Urothelium cell line (cell line): ENCODE measurements at places on chromosomes 7 and 10.

GRCh38 chr10:79336276-79336675 lies 11.0 kb upstream of the PPIF start:
- no peak for DNase-seq

DNA sequence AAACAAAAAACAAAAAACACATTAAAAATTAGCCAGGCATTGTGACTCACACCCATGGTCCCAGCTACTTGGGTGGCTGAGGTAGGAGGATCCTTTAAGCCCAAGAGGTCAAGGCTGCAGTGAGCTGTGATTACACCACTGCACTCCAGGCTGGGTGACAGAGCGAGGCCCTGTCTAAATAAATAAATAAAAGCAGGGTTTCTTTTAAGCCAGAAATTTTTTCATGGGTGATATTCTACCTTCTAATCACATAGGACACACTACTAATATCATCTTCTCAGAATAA lies 14.2 kb upstream of the SVIL start:
- DNase-seq: no peak

DNA sequence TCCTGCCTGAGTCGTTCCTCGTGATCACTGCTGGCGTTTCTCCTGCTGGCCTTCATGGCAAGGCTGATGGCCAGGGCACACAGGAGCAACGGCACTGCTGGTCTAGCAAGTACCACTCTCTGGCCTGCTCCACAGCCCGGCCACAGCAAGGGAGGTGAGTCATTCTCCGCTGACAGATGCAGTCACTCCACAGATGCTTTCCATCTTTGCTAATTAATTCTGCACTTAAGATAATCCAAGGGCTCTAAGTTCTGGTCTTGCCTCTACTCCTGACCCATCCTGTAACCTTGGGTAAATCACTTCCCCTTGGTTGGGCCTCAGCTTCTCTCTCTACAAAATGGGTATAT lies 244.4 kb downstream of the RPS24 start:
- no peak for DNase-seq

DNA sequence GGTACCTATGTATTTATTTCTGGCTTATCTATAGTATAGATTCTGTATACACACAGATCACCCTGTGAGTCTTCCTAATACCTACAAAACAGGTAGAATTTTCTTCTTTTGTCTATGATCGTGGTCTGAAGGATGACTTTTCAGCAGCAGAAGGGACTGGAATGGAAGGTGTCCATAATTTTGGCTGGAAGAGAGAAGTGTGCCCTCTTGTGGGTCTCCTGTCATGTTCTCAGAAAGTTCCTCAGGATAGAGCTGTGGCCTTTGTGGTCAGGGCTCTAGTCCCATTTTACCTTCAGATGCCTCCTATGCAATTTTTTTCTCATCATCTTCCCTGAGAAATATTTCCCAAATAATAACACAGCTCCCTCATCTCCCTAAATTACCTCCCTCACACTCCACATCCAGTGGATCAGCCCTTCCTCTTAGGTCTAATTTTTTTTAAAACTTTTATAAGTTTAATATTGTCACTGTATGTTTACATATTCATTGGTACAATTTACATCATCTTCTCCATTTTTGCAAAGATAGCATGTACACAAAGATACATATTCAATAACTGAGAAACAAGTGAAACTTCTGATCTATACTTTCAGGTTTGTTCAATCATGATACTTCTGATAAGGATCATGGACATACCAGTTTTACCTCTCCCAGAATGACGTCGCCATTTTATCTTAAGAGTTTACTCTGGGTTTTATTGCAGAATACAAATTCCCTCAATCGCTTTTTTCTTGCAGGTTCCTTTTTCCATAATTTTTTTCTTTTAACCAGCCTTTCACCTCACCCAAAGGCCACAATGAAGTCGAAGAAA lies 112.7 kb downstream of the REEP3 start:
- DNase-seq: peak; percentile 59

DNA sequence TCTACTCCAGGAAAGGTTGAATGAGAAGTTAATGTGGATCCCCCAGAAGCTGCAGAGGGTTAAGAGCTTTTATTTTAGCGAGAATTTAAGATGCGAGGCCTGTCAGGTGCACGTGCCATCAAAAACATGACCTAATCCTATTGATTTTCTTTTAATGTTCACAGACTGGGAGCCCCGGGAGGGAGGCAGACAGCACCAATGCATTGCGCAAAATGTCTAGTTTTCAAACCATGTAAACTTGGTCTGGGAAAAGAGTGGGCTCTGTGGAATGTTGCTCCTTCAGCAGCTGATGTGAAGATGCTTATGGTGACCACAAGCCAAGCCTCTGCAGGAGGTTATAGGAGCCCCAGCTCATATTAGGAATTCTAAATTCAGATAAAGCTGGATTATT lies 172.0 kb upstream of the ITGB1 start:
- peak; percentile 45 for DNase-seq

GRCh38 chr10:10584161-10584560 lies 433.5 kb upstream of the CELF2 start:
- no peak for DNase-seq

- DNase-seq: no peak
Observed at GRCh38 chr10:113980408-113981087, 63.1 kb upstream of the ADRB1 start.

DNA sequence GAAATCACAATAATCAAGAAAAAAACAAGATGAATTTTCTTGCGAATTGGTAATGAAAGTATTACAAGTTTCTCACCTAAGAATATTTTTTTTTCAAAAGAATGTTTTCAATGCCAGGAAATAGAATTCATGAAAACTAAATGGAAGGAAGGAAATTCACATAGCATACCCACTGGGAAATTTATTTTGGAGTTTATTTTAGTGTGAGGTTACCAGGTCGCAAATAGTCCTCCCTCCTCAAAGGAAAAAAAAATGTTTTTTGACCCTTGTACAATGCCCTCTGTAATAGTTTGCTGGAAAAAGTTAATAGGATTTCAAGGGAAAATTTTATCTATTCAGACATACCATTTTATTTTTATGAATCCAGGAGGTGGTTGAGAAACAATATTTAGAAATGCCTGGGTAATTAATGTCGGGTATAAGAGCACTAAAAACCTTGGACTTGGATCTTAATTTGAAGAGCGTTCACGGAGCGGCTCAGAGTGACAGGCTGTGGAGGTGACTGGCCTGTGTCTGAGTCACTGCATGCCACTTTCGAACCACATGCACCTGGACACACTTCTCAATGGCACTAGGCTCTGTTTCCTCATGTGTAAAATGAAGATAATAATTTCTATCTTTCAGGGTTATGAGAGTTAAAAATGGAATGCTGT lies 28.2 kb downstream of the CUBN start:
- DNase-seq: no peak

- DNase-seq: no peak
Observed at GRCh38 chr10:110843031-110843430, 28.7 kb upstream of the PDCD4 start.

DNA sequence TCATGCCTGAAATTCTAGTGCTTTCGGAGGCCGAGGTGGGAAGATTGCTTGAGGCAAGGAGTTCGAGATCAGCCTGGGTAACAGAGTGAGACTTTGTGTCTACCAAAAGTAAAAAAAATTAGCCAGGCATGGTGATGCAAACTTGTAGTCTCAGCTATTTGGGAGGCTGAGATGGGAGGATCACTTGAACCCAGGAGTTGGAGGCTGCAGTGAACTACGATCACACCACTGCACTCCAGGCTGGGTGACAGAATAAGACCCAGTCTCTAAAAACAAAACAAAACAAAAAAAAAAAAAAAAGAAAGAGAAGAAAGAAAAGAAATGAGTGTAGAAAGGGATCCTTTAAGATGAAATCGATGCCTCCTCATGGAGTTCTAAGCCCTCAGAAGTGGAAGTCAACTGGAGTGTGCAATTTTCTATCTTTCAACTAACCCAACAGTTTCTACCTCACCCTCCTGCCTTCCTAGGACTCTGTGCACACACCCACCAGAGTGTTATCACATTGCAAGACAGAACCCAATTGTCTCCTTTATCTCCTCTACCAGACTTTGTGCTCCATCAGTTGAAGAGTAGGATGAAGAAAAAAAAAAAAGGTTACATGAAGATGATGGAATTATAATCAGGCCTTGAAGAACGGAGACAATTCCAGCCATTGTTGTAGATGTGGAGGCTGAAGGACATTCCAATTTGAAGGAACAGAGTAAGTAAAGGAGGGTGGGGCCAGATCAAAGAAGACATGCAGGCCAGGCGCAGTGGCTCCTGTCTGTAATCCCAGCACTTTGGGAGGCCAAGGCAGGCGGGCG lies 26.9 kb downstream of the NYAP1 start:
- no peak for DNase-seq

GRCh38 chr7:150939052-150939451 lies 39.1 kb downstream of the KCNH2 start:
- no peak for DNase-seq

GRCh38 chr10:21048068-21048467 lies 151.0 kb upstream of the NEBL start:
- DNase-seq: peak; percentile 40

DNA sequence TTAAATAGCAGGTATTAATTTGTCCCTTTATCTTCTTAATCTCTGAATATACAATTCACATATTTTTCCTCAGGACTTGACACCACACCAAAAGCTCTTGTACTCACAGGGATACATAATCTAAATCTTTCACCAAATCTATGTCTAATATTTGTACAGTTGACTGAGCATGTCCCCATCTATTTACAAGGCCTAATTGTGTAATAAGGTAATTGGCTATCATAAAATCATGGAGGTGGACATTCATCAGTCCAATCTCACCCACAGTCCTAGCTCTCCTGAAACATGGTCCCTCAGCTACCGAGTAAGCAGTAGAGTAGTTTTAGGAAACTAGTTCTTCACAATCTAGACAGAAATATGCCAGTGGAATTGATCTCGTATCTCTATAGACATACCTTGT lies 30.3 kb upstream of the EGFR start:
- DNase-seq: no peak

DNA sequence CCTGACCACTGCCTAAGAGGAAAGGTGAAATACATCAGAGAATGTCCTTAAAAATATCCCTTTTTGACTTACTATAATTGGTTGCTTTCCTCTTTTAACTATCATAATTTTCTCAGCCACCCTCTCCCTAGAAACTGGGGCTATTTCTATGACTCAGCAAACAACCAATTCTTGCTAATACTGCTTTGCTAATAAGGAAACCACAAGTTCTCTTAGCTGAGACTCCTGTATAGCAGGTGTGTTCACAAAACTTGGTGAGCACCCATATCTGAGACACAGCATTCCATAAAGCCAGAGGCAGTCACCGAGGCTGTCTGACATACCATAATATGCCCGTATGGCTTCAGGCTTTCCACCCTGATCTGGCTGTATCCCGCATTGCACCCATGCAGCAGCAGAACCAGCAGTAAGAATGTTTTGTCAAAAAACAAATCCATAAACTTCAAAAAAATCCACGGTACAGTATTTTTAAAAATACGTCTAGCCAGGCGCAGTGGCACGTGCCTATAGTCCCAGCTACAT lies 191.7 kb upstream of the C7orf33 start:
- DNase-seq: peak; percentile 1

DNA sequence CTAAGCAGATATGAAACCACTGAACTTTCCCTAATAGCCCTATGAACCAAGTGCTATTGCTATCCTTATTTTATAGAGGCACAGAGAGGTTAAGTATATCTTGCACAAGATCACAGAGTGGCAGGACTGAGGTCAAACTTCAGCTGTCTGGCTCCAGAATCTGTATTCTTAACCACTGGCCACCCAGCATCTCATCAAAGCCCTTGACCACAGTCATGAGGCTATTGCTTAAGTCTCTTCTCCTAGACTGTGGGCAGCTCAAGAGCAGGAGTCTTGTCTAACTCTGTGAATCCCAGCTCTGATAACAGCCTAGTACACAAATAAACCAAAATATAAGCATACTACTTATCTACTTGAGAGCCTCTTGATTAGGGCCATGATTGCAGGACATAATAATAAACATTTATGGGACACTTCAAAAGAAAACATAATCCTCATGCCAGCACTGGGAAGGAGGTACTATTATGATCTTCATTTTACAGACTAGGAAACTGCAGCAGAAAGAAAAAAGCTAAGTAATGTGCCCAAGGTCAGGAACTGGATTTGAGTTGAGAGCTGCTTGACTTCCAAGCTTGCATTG lies 22.4 kb upstream of the SMC3 start:
- DNase-seq: no peak

DNA sequence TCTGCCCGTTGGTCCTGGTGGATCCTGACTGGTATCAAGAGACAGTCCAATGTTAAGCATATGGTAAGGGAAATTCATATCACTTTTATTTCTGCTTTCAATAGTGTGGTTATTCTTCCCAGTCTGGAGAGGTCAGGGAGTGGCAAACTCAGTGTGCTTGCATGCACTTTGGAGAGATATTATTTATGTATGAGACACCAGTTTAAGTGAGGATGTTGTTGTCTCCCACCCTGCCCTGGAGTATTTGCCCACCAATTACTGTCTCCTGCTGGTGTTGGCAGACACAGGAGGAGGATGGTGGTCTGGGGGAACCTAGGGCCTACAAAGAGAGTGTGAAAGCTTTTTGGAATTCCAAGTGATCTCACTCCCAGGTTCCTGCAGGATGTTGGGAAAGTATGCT lies 59.7 kb downstream of the OR13A1 start:
- DNase-seq: no peak

- no peak for DNase-seq
Observed at GRCh38 chr10:80154626-80154977, 22.1 kb downstream of the PLAC9 start.

GRCh38 chr7:8151161-8151725 lies 110.7 kb downstream of the ICA1 start:
- no peak for DNase-seq

GRCh38 chr10:68826764-68827591 lies at the start of gene STOX1:
Gene STOX1, plus strand, starts transcription at chr10:68827531. Its CDS starts 93 bp downstream, at chr10:68827624.
- peak; percentile 93 for DNase-seq

DNA sequence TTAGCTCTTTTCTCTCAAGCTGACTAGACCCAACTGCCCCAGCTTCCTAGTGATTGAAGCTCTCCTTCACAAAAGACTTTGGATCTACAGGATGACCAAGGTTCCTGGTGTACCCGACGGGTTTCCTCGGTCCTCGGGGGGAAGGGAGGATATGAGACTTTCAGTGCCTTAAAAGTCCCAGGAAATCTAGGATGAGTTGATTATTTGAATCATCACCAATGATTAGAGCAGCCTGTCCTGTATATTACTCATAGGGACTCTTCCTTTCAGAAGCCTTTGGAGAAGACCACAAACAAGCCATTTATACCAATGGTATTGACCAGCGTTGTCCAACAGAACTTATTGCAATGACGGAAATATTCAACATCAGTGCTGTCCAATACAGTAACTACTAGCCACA lies 6.1 kb upstream of the ACTA2 start:
- DNase-seq: no peak

- DNase-seq: peak; percentile 86
Observed at GRCh38 chr7:81469869-81470723, 299.8 kb downstream of the HGF start.

GRCh38 chr10:72709041-72709440 lies 17.1 kb downstream of the MCU start:
- DNase-seq: no peak

GRCh38 chr7:80895056-80895455 lies 23.8 kb downstream of the SEMA3C start:
- no peak for DNase-seq

GRCh38 chr10:83012866-83013265 lies 1126.4 kb upstream of the GHITM start:
- peak; percentile 55 for DNase-seq

GRCh38 chr7:100632951-100633717 lies 8.2 kb downstream of the TFR2 start:
- no peak for DNase-seq
